ENCODE measurements at places on chromosomes 6 and 20.

DNA sequence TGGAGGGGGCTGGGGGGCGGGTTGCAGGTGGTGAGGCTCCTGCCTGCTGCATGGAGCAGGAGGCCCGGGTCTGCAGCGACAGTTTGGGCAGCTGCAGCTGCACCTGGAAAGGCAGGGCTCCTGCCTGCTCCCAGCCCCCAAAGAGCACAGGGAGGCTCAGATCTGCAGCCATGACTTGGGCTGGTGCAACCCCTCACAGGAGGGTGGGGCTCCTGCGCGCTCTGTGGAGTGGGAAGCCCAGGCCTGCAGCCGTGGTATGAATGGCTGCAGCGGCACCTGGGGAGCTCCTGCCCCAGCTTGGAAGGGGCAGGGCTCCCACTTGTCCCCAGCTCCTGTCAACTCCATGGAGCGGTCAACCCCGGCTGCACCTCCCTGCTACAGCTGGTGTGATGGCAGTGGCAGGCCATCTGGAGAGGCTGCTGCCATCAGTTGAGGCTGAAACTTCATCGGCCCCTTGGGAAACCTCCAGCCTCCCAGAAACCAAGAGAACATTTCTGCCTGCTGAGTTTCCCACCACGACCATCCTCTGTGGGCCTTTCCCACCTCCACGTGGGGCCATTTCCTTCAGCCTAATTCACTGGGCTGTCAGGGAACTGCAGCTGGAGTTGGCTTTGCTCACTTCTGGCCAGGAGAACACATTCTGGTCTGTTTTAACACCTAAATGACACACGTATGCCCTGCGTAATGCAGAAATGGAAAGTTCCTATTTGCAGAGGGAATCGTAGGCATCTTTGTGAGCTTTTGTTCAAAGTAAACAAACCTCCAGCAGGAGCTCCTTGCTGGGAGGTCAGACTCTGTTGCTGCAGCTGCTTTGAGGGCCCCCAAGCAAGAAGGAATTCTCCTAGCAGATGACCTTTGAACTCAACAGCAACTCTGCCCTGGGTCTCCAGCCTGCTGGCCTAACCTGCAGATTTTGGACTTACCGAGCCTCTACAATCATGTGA is 429.0 kb downstream of the PREX1 start:
- no peak for DNase-seq

- DNase-seq, result no peak
Observed at GRCh38 chr6:20024316-20024673, 187.1 kb downstream of the ID4 start.

DNA sequence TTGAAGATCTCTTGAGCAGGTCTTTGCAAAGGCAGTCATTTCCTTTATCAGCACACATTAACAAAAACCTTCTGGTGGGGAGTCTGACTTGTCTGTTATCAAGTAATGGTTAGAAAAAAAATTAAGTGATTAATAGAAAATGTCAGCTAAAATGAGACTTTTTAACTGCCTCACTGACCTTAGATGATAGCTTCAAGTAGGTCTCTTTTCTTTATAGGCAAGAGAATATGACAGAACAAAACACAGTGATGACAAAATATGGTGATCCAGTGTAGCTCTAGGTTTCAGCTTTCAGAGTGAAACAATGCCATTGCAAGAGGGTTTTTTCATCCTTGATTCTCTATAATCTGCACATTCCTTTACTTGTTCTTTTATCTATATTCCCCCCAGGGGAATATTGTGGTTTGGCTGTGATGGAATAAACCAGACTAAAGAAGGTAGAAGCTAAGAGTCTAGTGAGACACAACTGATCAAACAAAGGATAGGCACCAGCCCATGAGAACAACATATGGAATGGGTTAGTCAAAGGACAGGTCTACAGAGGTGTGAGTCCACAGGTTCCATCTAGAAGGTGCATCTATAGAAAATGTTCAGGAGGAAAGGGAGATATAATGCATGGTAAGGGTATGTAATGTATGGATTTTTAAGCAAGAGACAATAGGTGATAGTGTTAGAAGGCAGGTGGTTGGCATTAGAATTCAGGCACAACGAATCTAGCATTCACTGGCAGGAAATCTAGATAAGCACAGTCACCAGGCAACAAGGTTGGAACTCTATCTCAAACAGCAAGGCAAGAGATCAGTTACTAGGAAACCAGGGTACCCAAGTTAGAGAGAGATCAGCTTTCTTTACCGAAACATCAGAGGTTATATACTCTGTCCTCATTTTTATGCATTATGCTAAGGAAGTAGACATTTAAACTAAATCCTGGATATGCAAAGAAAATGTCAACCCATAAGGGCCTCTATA is 228.9 kb upstream of the SMLR1 start:
- DNase-seq, result no peak

- DNase-seq, result no peak
Observed at GRCh38 chr6:55131616-55132015, 42.7 kb upstream of the HCRTR2 start.

GRCh38 chr20:52056203-52057062 is 135.1 kb downstream of the ZFP64 start:
- DNase-seq, result no peak

GRCh38 chr6:52135217-52135616 is 47.8 kb upstream of the PKHD1 start:
- no peak for DNase-seq

- DNase-seq, result no peak
Observed at GRCh38 chr6:12060780-12061609, 48.9 kb downstream of the HIVEP1 start.

DNA sequence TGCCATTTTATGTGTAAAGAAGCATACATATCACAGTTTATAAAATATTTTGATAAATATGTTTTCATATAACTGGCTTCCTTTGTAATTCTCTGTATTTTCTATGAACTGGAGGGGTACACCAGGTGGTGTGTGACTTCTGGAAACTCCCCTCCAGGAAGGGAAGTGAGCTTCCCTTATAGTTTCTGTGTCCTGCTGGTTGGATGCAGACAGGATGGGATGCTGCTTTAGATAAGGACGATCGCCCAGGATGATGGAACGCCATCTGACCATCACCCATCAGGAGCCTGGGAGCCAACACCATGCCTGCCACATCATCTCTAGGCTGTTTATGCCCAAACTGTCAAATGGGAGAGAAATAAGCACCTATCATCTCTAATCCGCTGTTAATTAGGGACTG is 66.1 kb downstream of the SULF2 start:
- no peak for DNase-seq

DNA sequence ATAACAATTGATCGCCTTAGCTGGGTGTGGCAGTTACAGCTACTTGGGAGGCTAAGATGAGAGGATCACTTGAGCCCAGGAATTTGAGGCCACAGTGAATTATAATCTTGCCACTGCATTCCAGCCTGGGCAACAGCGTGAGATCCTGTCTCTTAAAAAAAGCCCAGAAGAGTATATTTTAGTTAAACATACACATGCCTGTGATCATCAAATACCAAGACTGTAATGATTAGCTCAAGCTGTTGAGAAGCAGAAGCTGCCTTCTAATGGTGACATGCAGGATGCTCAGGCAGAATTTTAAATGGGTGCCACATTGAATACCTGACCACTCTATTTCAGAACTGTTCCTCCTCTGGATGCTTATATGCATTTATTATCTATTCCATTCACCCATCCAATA is 8.9 kb upstream of the TMEM14A start:
- no peak for DNase-seq

- no peak for DNase-seq
Observed at GRCh38 chr6:131828951-131829350, 21.1 kb downstream of the ENPP1 start.

DNA sequence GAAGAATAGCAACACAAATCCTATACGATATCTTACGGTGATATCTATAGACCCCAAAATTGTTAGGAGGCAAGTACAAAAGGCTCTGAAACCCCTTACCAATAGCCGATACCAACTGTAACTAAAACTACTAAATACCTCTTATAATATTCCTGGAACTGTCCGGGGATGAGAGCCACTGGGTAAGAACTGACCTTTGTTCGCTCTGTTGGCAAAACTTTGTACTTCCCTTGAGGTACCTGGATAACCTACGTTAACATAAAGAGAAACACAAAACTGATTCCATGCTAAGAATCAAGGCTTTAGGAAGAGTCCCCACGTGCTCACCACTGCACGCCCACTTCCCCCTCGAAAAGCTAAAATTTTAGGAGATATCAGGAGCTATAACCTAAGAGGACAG is 9.7 kb downstream of the PHF10 start:
- DNase-seq, result no peak

DNA sequence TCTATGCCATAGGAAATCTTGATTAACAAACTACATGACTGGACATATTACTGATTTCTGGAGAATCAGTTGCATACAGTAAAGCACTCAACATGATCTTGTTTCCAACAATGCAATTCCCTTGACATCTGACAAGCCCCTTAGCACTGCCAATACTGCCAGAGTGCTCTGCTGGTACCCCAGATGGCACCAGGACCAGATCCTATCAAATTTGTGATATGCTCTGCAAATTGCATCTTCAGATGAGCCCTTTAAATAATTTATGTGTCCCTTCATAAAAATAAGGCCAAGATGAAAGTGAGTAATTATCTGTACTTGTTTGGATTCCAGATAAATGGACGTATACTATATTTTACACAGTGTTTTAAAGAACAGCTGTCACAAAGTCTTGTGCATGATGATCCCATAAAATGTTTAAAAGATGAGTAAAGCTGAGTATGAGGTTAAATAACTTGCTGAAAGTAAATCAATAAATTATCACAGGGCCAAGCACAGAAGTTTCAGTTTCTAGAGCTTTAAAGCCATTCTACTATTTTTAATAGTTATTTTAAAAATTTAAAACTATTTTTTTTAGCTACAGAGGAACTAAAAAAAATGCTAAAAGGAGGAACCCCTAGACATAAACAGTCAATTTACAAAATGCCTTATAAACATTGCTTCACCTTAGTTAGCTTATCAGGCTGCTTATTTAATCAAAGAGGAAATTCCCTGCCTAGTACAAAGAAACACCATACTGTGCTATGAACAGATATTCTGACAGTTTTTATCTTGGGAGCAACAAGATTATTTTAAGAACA is 42.1 kb downstream of the NUDT3 start:
- DNase-seq, result no peak

- DNase-seq, result no peak
Observed at GRCh38 chr20:4811661-4812181, 90.0 kb downstream of the PRND start.

DNA sequence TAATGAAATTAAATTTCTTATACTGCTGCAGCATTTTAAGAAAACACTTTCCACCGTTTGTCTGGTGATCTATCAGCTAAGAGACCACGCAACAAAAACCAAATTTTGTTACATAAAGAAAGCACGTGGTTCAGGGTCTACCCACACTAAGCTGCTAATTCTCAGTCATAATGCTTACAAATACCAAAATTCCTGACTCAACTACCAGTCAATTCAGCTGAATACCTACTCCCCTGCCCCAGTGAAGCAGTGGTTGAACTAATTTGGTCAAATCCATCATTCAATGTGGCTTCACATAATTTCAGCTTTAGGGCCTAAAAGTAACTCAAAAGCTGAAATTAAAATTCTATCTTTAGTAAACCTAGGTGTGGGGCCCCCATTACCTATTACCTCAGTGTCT is 468.6 kb upstream of the ARID1B start:
- no peak for DNase-seq

GRCh38 chr20:10236540-10237533 is 18.2 kb downstream of the SNAP25 start:
- DNase-seq, result no peak

DNA sequence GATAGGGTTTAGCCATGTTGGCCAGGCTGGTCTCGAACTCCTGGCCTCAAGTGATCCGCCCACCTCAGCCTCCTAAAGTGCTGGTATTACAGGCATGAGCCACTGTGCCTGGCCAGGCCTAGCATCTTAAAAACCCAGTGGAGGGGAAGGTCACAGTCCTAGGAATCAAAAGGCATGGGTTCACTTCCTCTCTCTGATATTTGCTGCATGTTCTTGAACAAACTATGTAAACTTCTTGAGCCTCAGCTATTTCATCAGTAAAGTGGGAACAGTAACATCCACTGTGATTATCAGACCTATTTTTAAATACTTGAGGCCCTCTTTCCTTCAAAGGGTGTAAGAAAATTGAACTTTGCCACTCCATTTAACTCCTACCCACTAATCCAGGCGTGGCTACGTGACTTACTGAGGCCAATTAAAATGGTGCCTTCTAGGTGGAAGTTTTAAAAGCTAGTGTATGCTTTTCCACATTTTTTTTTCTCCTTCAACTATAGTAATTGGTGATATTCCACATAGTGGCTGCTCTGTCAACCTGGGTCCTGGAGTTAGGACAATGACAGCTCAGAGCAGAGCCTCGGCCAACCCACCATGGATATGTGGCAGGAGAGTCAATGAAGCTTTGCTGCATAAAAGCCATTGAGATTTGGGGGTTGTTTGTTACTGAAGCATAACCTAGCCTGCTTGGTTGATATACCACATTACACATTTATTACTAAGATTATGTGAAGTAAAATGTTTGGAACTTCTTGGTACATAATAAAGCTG is 32.2 kb upstream of the IER3 start:
- no peak for DNase-seq

GRCh38 chr20:36890586-36890985 is 14.6 kb downstream of the TLDC2 start:
- no peak for DNase-seq

GRCh38 chr20:57582029-57582378 is 21.1 kb downstream of the PCK1 start:
- no peak for DNase-seq
